NCI-H1092 treated with DMSO at 0.1 percent for 48 hours (cell line): ENCODE measurements at places on chromosomes 11 and 22.

GRCh38 chr11:12489246-12489772, 111.9 kb downstream of the PARVA start:
- DNase-seq, result no peak

DNA sequence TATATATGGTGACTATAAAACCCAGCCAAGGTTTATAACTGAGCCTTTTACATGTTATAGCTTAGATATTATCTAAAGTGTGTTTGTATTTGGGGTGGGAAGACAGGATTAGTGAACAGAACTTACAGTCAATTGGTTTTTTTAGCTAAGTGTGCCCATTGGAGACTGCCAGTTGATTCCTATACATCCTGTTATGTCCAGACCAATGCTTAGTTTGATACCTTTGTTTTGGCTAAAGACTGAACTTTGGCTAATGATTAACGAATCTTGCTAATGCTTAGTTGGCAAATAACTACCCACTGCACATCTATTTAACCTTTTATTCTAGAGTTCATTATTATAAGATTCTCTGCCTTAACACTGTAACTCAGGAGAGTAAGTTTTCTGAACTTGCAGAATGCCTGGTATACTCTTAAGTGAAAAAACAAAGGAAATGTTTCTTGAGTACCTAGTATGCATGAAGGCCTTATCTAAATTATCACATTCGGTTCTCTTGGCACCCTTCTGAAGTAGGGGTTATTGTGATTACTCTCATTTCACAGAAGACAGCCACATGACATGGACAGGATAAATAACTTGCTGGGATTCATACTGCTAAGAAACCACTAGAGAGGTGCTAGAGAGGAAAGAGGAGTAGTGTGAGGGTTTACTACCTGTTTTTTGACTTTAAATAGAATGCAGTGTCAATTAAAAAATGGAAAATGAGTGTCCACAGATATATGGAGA, 54.0 kb downstream of the KREMEN1 start:
- DNase-seq, result no peak

DNA sequence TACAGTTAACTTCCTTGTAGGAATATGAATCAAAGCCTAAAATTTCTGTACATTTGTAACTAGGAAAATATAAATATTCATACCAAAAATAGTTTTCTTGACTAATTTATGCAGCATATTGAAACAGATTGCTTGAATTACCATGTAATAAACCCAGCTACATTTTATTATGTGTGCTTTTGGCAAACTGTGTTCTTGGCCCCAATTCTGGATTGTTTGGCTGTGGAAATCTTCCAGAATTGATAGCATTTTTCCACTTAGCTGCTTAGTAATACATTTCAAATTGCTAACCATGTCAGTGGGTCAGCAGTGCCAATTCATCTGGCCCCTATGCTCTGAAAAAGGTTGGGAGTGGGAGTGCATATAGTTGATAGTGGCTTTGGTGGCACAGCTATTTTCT, 32.3 kb downstream of the PDHX start:
- DNase-seq, result no peak

DNA sequence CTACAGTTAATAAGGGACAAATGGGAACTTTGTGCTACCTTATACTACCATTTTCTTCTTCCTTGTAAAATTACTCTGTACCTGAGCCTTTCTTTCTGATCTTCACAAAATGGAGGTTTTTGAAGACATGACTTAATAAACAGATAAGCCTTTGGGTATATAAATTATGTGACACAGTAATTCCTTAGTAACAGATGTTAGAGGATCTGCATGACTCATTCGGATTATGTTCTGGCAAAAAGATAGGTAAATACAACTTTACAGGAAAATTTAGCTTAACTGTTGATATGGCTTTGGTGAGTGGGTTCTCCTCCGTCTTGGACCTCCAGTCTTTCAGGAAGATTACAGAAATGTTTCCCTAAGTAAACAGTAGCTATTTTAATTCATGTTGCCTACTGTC, 61.8 kb downstream of the BID start:
- DNase-seq, result no peak

DNA sequence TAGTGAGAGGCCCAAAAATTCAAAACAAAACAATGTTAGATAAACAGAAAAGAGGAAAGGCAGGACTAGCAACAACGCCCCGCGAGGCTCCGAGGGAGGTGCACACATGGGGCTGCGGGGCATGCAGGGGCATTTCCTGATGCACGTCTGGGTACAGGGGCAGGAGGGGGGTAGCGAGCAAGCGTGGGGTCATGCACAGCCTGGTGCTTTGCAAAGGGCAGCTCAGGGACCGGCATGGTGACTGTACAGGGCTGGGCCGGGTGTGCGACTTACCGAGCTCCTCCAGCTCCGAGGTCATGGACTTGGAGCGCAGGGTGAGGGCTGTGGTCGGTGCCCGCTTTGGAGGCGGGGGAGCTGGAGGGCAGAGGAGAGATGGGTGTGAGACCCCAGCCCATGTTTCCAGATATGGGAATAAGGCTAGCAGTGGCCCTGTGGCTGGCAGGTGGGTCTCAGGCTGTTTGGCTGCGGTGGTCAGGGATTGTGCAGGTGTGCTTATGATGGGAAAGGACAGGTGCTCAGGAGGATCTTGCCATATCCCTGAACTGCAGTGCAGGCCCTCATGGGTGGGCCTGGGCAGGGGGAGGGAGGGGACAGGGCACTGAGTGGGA, 103.7 kb downstream of the CTTN start:
- no peak for DNase-seq

- DNase-seq, result no peak
These were observed 542.1 kb downstream of the ETS1 start for GRCh38 chr11:128045094-128045725.

GRCh38 chr11:2136952-2137201, 2.3 kb downstream of the IGF2 start:
- no peak for DNase-seq

- DNase-seq, result no peak
These were observed 16.6 kb upstream of the MPPED1 start for GRCh38 chr22:43395086-43395695.

DNA sequence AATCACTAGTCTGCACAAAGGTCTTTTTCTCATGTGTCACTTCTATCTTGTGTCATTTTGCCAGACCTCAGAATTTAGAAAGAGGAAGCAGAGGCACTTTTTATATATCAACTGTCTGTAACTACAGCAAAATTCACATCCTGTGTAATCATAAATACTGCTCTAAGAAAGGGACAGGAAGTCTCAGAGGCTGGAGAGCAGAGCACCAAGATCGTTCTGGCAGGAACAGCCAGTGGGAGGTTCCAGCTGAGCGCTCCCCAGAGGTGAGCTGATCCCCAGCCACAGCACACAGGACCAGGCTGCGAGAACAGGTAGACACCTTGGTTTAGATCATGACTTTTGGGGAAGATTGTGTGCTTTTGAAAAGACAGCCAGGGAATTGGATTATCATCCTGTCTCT, at the start of gene MS4A7:
Gene MS4A7 (plus strand): TSS at position 179 of the 400 bp plus-strand sequence. CDS start 4,610 bp downstream, outside the sequence.
- DNase-seq, result no peak

- peak; percentile 26 for DNase-seq
These were observed 6.7 kb upstream of the CCDC90B start for GRCh38 chr11:83292709-83293456.

DNA sequence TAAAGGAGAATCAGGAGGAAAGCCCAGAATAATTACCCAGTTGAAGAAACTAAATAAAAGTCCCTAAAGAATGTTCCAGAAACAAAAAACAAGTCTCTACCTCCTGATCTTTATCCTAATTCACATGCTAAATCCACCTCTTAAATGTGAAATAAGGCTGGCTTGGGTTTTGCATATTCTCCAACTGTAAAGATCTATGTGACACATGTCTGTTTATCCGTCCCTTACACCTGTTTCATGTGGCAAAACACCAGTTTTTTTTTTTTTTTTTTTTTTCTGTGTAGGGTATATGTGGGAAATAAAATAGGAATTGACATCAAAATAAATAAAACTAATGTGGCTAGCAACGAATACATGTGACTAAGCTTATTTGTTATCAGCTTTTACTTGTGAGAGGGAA, 70.5 kb downstream of the NARS2 start:
- DNase-seq, result no peak

- no peak for DNase-seq
These were observed 62.8 kb downstream of the LRRC74B start for GRCh38 chr22:21108379-21109115.

DNA sequence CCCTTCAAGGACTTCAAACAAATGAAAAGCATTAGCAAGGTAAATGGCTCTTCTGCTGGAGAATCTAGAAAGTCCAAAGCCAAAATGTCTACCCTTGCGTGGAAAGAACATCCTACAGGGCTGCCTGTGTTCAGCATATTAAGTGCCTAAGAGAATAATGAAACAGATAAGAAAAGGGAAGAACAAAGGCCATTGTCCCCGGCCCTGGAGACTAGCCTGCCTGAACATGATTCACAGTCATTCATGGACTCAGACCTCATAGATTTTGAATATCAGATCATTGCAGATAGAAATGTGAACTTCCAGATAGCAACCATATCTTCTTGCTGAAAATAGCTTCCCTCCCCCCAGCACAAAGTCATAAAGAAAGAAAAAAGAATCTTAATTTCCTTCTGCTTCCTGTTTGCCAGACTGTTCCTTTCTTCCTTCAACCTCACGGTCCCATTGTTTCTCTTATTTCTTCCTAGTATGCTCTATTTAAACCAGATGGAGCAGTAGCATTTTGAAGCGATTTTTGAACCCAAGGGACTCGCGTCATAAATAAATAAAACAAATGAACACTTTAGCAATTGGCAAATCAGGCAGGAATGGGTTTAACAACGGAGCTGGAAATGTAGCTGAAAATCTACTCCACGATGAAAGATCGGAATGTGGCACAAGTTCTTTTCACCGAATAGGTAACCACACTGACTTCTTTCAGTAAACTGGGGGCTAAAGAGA, 408.2 kb upstream of the CCDC90B start:
- no peak for DNase-seq

DNA sequence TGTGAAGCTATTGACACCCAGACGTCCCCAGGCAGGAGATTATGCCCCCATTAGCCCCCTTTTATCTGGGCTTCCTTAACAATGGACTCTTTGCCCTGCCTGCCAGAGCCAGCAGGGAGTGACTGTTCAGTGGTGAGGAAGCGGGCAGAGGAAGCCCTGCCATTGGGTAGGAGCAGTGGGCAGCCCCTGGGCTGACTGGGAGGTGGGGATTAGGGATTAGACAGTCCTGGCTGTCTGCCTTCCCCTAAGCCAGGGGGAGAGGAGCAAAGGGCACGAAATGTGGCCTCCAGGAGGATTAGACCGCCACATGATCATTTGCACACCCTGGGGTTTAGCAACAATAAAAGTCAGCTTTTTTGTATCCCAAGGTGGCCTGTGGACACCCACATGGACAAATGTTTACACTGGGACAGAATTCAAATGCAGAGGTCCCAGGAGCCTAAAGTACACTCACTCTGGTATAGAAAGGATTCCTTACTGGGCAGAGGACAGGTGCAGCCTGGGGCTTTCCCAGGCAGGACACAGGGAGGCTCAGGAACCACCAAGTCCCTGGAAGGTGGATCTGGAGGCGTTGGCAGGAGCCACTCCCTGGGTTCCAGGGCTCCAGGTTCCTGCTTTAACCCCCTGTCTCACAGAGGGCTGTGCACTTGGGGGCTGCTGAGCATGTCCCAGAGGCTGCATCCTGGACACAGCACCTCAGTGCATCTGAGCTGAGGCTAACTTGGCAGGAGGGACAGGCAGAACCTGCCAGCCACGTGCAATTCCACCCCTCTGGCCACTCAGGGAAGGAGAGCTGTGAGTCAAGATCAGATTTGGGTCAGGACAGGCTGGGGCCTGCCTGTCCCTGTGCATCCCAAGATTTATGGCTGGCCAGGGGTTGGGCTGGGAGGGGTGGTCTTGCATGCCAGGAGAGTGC, 2.1 kb downstream of the PNPLA3 start:
- DNase-seq, result no peak

DNA sequence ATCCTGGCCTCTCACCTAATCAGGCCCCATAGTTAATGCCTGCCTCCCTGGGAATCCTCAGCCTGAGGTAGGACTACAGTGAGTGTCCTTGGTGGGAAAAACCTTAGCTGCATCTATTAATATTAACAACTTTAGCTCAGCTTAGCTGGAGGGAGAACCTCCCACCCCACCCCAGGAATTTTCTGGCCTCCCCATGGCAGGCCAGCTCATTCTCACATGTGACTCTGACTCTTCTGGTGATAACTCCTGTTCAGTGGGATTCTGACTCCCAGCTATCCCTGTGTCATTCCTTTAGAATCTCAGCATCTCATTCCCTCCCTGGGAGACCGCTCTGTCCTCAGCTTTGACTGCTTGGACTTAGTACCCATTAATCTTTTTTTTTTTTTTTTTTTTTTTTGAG, 14.5 kb downstream of the ART5 start:
- DNase-seq, result no peak

- no peak for DNase-seq
These were observed 32.1 kb upstream of the TENM4 start for GRCh38 chr11:79472819-79473529.

DNA sequence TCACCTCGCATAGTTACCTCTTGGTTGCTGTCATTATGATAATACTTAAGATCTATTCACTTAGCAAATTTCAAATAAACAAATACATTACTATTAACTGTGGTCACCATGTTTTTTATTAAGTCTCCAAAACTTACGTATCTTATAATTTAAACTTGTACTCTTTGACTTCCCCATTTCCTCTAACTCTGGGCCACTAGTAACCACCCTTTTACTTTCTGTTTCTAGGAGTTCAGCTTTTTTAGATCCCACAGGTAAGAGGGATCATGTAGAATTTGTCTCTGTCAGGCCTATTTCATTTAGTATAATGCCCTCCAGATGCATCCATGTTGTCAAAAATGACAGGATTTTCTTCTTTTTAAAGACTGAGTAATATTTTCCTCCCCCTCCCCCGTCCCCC, 212.4 kb upstream of the C11orf87 start:
- no peak for DNase-seq

DNA sequence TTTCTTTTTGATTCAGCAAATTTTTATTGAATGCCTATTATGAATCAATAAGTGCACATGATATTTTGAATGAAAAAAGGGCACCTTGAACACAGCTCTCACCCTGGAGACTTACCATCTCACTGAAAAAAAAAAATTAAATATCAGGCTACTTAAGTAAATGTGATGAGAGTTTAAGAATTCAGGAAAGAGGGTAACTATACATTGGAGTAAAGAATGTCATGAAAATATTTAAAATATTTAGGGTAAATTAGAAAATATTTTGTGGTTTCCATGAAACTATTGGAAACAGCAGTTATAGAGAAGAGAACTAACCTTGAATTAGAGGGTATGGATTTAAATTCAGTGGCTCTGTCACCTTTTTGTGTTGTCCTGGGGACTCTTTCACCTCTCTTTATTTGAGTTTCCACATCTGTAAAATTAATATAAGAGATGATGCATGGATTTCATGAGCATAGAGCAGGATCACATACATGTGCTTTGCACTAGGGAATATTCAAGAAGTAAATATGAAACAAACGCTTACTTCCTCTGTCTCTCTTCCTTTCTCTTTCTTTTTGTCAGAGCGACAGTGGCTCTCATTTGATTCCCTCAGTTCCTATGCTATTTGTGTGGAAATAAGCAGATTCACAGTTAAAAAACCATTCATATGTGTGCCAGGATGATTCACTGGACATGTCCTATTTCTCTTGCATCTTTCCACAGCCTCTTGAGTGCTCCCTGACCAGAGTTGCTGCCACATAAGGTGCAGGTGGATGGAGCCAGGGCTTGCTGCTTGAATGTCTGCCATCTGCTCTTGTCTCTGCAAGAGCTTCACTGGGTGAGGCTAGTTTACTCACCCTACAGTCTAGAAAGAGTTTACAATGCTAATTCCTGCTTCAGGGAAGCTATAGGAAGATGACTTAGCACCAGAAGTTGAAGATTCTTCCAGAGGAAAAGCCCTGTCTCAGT, 533.1 kb downstream of the ETS1 start:
- DNase-seq, result no peak
